ENCODE measurements at places on chromosomes 7 and 10.

- DNase-seq: no peak
These were observed 15.6 kb upstream of the AQP1 start for GRCh38 chr7:30896036-30896435.

DNA sequence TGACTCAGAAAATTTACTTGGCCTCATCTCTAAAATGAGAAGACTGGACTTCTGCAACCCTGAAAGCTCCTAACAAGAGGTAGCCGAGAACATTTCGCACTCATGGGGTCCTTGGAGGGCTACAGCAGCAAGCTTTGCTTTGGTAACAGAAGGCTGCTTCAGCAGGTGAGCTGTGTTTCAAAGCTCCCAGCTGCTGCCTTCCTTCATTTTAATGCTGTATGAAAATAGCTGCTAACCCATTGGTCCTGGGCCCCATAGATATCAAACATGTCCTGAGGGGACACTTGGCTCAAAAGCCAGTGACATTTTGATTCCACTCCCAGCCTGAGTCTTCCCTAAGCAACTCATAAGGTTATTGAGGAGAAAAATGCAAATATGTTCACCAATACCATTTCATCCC lies 14.3 kb upstream of the MALSU1 start:
- DNase-seq: no peak

GRCh38 chr7:50022991-50023390 lies 70.1 kb downstream of the ZPBP start:
- no peak for DNase-seq

- DNase-seq: no peak
These were observed 19.8 kb upstream of the NXPH1 start for GRCh38 chr7:8413600-8413999.

- no peak for DNase-seq
These were observed 6.3 kb downstream of the ZC3HAV1 start for GRCh38 chr7:139103057-139103815.

- no peak for DNase-seq
These were observed 616.4 kb upstream of the MGMT start for GRCh38 chr10:128850647-128851046.

DNA sequence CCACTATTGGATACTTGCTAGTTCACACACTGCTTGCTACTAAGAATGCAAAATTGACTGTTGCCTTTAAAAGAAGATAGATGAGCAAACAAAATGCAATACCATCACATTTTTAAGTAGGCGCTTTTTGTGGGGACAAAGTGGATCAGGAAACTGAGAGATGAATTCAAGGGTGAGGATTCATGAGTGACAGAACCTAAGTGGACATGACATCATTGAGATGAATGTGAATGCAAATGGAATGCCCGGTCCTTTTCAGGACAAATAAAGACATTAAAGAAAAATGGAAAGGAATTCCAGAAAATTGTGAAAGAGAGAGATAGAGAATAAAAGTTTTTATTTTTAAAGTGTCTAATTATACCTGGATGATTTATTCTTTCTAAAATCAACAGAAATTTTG lies 106.3 kb upstream of the AKR1E2 start:
- no peak for DNase-seq

DNA sequence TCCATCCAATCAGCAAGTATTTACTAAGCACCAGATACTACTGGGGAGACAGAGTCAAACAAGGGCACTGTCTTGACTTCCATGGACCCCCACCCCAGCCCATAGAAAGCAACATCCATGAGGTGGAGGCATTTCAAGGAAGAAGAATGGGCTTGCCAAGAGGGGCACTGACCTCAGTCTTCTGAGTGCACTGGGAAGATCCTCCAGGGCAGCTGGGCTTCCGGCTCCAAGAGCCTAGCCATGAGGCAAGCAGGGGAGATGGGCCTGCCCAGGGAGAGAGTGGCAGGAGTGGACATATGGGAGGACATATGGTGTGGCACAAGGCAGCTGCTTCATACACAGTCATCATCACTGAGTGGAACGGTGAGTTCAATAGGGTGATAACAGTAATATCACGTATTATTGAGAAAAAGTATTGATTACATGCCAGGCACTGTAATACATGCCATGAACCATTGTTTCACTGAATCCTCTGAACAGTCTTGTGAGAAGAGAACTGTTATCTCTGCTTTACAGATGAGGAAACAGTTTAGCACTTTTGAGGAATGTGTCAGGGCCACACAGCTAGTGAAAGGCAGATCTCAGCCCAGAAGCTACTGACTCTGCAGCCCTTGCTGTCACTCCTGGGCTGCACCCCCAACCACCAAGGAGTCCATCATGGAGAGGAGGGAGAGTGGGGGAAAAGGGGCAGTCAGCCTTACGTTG lies 331.7 kb upstream of the ZMIZ1 start:
- DNase-seq: no peak

DNA sequence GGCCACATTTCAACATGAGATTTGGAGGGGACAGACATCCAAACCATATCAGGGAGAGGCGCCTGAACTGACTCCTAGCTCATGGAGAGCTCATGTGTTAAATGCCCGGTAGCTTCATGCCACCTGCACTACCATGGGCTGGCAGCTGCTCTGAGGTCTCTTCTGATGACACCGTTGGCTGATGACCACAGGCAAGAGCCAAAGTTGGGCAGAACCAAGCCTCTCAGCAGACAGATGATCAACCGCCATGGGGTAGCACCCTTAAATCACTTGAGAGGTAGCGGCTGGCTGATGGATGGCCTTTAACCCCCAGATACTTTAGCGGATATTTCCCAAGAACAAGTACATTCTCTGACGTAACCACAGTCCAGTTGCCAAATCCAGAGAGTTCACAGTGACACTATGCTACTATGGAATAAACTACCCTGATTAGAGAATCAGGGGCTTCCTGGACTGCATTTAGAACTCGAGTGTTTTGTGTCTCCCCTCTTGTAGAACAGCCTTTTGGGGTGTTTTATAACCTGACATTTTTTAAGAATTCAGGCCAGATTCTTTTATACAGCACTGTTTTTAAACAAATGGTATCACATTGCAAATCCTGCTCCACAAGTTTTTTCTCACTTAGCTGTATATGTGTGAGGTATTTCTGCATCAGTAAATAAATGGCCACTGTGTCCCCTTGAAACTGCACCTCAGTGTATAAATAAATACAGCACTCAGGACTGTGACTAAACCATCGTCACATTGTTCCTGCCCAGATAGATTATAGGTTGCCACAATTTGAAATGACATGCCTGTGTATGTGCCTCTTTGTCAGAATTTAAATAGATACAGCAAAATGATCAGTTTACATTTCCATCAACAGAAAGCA lies 30.8 kb upstream of the DRGX start:
- DNase-seq: no peak

- DNase-seq: no peak
These were observed 42.2 kb downstream of the MINDY4 start for GRCh38 chr7:30813466-30813865.

- DNase-seq: no peak
These were observed 68.0 kb downstream of the PTPRZ1 start for GRCh38 chr7:121940918-121941317.

All from activated T-cell treated with anti-CD3 and anti-CD28 coated beads for 1 hour (primary cell).